ENCODE measurements at places on chromosomes 12 and 14.

DNA sequence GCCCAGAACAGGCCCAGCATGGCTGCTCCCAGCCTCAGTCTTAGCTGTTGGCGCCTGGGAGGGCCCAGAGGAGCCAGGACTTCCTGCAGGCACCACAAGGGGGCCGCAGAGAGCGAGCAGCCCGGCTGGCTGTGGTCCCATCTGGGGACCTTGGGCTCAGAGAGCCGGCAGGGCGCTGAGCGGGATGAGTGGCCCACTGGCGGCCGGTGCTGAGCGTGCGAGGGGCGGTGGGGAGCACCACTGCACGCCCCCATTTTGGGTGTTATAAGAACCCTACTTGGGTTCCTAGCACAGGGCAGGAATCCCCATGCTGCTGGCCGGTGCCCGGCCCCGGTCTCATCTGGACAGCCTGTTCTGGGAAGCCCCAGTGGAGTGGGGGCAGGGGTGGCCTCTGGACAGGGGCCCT is 25.9 kb upstream of the CRIP2 start:
- DNase-seq = peak; percentile 21

GRCh38 chr12:54411391-54412241 is 7.5 kb downstream of the ITGA5 start:
- DNase-seq = no peak

GRCh38 chr14:45658226-45658916 is 405.4 kb upstream of the MIS18BP1 start:
- DNase-seq = no peak

GRCh38 chr14:55881577-55882241 is 236.5 kb upstream of the PELI2 start:
- peak; percentile 17 for DNase-seq

DNA sequence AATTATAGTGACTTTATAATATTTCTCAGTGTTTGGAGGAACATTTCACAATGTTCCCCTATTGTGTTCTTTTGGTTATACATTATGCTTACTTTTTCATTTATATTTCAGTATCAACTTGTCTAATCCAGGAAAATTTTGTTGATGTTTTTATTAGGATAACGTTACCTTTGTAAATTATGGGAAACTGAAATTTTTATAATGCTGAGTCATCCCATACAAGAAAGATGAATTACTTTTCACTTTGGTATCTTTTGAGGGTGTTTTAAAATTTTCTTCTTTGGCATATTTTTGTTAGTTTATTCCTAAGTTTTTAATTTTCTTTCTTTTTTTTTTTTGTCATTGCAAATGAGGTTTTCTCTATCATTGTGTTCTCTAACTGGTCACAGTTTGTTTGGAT is 542.7 kb downstream of the SLC16A7 start:
- DNase-seq = no peak

DNA sequence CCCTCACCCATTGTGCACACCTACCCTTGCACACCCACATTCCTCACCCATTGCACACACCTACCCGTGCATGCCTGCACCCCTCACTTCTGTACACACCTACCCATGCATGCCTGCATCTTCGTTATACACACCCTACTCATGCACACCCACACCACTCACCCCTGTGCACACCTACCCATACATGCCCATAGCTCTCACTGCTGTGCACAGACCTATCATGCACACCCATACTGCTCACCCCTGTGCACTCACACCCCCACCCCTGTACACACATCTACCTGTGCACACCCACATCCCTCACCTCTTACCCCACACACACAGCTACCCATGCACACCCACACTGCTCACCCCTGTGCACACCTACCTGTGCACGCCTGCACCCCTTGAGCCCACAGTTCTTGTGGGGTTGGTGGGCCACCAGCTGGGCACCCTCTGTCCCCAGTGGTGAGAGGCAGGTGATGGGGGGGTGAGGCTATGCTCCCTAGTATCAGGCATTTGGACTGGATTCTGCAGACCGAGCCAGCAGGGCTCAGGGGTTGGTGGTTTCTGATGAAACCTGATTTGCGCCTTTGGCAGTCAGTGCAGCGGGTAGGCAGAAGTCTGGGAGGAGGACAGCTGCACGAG is 15.6 kb downstream of the CEP170B start:
- DNase-seq = no peak
